ENCODE measurements at places on chromosomes 13 and 19.
A peak's percentile ranks its signal among the peaks of the same experiment; 100 is the strongest.

- no peak for DNase-seq
Measured at GRCh38 chr19:49985871-49986270, 24.9 kb upstream of the SIGLEC11 start.

GRCh38 chr19:35898499-35898809, 1.9 kb downstream of the NFKBID start:
- no peak for DNase-seq

GRCh38 chr13:91144054-91144453, 203.4 kb upstream of the MIR17HG start:
- DNase-seq, result no peak

GRCh38 chr19:53518716-53519115, 19.2 kb upstream of the ZNF331 start:
- DNase-seq, result no peak

GRCh38 chr13:24339937-24340607, 30.7 kb downstream of the C1QTNF9 start:
- DNase-seq, result no peak

DNA sequence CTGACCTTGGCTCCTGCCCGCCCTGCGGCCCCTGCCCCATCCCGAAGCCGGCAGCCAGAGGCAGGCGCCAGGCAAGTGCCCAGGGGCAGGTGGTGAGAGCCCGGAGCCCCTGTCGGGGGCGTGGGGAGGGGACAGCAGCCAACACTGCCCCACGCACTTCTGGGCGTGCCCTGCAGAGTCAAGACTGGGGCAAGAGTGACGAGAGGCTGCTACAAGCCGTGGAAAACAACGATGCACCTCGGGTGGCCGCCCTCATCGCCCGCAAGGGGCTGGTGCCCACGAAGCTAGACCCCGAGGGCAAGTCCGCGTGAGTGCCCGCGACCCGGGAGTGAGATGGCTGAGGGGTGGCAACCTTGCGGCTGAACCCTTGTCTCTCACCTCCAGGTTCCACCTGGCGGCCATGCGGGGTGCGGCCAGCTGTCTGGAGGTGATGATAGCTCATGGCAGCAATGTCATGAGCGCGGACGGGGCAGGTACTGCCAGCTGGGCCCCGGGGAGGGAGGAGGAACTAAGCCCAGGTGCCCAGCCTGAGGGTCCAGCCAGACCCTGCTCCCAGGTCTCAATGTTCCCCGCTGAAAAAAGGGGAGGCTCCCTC, 17.3 kb downstream of the ANKRD24 start:
- no peak for DNase-seq

- DNase-seq, result no peak
Measured at GRCh38 chr13:53946500-53946899, 917.9 kb downstream of the OLFM4 start.

DNA sequence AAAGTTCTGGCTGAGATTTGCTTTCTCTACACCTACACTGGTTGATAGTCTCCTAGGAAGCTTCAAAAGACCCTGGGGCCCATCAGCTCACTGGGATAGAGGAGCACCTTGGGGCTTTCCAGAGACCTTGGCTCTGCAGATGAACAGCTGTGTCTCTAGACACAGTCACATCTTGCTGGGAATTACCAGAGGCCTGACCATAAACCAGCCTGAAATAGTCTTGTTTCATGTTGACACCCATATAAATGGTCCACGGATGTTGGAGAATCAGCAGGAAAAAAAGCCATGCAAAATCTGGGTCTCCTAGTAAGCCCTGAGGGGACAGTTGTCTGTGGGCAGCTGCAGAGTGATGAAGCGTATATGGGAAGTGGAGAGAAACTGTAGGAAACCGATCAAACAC, 207.6 kb downstream of the DNAJC15 start:
- DNase-seq, result no peak

- no peak for DNase-seq
Measured at GRCh38 chr13:72062566-72062965, 195.6 kb upstream of the DACH1 start.

GRCh38 chr13:44157606-44158005, 216.0 kb upstream of the SERP2 start:
- no peak for DNase-seq

GRCh38 chr19:19327672-19328071, 7.0 kb downstream of the MAU2 start:
- DNase-seq, result no peak

- no peak for DNase-seq
Measured at GRCh38 chr13:42544246-42544926, 29.6 kb upstream of the TNFSF11 start.

DNA sequence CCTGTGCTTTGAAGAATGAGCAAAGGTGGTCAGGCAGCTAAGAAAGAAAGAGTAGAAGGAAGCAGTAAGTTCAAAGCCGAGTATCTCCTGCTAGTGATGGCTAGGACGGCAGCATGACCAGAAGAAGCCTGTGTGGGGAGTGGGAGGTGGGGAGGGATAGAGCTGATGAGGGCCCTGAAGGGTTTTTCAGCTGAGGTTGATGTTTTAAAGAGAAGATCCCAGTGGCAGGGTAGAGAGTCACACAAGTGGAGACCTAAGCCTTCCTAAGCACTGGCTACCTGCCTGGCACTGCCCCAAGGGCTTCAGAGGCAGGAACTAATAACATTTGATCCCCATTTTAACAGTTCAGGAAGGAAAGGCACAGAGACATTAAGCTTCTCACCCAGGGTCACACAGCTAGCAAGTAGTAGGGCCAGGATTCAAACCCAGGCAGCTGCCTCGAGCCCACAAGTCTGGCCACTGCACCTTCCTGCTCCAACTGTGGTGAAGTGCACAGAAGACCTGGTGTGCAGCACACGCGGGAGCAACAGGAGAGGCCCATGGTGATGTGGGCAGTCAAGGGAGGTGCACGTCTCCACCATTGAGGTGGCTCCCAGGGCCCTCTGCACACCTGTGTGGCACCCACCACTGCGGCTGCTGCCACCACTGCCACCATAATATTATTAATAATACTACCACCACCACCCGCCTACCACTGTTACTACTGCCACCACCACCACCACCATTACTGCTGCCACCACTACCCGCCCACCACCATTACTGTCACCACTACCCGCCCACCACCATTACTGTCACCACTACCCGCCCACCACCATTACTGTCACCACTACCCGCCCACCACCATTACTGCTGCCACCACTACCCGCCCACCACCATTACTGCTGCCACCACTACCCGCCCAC, 22.1 kb downstream of the CUL4A start:
- no peak for DNase-seq

GRCh38 chr13:21443171-21443570, 15.9 kb downstream of the ZDHHC20 start:
- no peak for DNase-seq

DNA sequence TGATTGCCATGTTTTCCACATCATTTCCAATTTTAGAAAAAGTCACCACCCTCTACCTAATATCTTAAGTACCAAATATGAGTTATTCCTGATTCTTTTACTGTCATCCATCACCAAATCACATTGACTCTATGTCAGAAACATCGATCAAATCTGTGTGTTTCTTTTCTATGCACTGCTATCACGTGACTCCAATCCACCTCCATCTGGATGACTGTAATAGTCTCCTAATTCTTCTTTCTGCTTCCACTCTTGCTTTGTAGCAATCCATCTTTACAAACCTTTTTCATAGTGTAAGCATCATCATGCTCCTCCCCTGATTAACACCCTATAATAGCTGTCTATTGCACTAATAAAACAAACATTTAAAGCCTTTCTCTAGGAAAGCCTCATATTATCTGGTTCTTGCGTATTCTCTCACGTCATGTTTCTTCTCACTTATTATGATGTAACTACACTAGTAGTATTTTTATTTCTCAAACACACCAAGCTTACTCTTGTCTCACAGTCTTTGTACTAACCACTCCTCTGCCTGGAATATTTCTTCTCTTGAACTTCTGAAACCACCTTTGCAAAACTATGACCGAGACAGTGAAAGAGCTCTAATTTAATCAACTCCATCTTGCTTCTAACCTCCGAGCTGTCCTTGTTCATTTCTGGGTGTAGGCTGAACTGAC, 10.7 kb upstream of the FPR3 start:
- DNase-seq, result no peak

- DNase-seq, result no peak
Measured at GRCh38 chr19:4859697-4860096, 7.8 kb downstream of the PLIN3 start.

DNA sequence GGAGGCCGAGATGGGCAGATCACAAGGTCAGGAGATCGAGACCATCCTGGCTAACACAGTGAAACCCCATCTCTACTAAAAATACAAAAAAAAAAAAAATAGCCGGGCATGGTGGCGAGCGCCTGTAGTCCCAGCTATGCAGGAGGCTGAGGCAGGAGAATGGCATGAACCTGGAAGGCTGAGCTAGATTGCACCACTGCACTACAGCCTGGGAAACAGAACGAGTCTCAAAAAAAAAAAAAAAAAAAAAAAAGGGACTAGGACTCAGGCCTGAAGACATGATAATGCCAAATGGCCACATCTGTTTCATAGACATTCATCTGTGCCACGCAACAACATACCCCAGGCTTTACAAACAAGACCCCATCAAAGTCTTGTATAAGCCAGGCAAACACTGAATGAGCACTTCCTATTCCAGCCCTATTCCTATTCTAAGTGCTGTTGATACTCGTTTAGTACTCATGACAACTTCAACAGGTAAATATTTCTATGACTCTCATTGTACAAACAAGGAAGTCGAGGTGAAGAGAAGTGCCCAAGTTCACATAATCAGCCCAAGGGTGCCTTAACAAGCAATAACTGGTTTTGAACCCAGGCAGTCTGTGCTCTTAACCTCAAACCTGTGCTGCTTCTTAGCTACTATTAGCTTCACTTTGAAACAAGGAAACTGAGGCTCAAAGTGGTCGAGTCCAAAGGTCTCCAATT, 1.7 kb downstream of the B9D2 start:
- DNase-seq, result no peak

DNA sequence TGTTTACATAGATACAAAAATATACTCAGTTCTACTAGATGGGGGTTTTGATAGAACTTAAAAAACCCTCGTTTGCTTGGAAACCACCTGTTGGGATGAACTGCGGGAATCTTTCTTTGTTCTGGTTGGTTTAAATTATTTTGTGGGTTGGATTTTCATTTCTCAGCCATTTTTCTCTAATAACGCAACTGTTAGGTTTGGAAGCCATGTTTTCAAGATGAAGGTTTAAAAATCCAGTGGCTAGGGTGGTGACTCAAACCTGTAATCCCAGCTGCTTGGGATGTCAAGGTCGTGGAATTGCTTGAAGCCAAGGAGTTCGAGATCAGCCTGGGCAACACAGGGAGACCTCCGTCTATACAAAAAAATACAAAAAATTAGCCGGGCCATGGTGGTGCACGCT, 1.6 kb downstream of the URI1 start:
- no peak for DNase-seq

DNA sequence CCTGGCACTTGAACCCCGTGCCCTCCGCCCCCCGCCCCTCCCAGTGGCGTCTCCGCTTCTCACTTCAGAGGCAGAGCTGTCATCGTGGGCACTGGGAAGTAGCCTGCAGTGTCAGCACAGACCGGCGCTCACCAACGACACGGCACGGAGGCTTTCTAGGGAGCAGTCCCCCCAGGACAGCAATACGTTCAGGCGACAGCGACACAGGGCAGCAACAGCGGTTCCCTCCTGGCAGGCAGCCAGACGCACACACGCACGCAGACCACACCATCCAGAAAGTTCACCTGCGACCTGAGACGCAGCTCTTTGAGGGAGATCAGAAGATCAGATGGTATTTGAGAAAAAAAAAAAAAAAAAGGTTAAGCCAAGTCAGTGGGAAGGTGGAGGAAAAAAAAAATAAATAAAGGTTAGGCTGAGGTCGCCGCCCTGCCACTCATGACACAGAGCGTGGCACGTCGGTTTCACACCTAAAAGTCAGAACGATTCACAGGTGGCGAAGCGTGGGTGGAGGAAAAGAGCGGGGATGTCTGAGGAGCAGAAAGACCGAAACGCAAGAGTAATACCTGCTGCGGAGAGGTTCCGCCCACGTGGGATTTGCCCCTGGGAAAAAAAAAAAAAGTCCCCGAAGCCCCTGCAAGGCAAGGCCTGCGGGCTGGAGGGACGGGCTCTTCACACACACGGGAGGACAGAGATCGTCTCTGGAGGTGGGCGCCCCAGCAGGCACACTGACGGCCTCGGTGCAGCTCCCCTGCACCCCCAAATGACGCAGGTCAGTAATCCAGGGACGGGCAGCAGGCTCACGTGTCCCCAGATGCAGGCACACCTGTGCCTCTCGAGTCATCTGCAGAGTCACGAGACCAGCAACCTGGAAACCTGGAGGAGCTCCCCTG, 94.5 kb downstream of the GNG7 start:
- peak; percentile 28 for DNase-seq

GRCh38 chr19:54390942-54391577, 24.2 kb upstream of the TTYH1 start:
- DNase-seq, result peak; percentile 60

GRCh38 chr19:4367781-4368127, 24.4 kb downstream of the MPND start:
- no peak for DNase-seq

- DNase-seq, result no peak
Measured at GRCh38 chr13:40671956-40672764, 5.7 kb upstream of the FOXO1 start.

DNA sequence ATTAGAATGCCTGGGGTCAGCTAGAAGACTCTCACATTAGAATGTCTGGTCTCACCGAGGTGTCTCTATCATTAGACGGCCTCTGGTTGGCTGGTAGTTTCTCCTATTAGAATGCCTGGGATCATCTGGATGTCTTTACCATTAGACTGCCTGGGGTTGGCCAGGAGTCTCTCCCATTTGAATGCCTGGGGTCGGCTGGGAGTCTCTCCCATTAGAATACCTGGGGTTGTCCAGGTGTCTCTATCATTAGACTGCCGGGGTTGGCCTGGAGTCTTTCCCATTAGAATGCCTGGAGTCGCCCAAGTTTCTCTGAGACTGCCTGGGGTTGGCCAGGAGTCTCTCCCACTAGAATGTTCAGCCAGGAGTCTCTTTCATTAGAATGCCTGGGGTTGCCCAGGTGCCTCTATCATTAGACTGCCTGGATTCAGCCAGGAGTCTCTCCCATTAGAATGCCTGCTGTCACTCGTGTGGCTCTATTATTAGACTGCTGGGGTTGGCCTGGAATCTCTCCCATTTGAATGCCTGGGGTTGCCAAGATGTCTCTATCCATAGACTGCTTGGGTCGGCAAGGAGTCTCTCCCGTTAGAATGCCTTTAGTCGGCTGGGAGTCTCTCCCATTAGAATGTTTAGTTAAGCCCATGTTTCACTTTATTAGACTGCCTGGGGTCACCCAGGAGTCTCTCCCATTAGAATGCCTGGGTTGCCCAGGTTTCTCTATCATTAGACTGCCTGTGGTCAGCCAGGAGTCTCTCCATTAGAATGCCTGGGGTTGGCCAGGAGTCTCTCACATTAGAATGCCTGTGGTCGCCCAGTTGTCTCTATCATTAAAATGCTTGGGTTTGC, 1467.8 kb downstream of the UQCRFS1 start:
- DNase-seq, result no peak

GRCh38 chr19:1417145-1417544, 9.8 kb downstream of the DAZAP1 start:
- DNase-seq, result no peak

- DNase-seq, result no peak
Measured at GRCh38 chr13:41976476-41976875, 15.6 kb upstream of the VWA8 start.
